ENCODE measurements at places on chromosomes 6 and 20.

DNA sequence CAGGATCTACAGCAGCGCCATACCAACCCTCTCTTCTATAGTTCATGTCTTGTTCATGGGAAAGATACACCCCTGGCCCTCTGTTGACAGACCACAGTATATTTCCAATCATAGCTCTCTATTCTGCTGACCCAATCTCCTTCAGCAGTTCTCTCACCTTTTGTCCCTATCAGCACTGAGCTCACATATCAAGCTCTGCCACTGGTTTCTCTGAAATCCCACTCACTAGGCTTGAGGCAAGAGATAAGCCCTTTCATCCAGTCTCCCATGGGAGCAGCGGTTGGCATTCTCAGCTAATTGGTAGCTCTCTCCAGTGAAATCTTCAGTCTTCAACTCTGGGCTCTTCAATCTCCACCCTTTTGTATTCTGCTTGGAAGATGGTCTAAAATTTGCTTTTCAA, 313.4 kb downstream of the GJA1 start:
- DNase-seq: no peak

GRCh38 chr6:70763754-70764510, 96.2 kb downstream of the SMAP1 start:
- DNase-seq: no peak

- no peak for DNase-seq
These were observed 62.3 kb upstream of the NKX2-2 start for GRCh38 chr20:21575981-21576740.

DNA sequence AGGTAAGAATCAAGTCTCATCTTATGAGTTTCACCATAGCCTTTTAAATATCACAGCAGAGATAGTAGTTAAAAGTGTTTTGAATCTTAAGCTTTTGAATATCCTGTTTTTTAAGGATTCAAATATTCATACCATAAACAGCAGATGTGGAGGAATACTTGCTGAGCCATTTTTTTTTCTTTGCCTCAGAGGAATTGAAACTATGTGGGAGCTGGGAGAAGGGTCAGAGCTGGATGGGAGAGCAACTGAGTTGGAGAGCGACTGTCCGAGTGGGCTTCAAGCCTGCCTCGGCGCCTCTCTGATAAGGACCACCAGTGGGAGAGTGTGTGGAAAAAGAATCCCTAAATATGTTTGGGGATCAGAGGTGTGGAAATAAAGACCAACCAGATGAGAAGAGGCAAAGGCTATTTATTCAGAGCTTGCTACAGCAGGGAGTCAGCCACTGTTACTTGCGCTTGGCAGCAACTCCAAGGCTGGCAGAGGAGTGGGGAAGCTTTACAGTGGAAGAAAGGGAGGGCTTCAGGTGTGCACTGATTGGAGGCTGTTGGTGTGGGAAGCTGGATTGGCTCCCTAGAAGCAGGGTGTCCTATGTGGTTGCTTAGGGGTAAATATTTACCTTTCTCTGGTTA, 34.3 kb upstream of the MCUR1 start:
- no peak for DNase-seq

GRCh38 chr6:21491955-21492354, 101.6 kb upstream of the SOX4 start:
- DNase-seq: no peak

DNA sequence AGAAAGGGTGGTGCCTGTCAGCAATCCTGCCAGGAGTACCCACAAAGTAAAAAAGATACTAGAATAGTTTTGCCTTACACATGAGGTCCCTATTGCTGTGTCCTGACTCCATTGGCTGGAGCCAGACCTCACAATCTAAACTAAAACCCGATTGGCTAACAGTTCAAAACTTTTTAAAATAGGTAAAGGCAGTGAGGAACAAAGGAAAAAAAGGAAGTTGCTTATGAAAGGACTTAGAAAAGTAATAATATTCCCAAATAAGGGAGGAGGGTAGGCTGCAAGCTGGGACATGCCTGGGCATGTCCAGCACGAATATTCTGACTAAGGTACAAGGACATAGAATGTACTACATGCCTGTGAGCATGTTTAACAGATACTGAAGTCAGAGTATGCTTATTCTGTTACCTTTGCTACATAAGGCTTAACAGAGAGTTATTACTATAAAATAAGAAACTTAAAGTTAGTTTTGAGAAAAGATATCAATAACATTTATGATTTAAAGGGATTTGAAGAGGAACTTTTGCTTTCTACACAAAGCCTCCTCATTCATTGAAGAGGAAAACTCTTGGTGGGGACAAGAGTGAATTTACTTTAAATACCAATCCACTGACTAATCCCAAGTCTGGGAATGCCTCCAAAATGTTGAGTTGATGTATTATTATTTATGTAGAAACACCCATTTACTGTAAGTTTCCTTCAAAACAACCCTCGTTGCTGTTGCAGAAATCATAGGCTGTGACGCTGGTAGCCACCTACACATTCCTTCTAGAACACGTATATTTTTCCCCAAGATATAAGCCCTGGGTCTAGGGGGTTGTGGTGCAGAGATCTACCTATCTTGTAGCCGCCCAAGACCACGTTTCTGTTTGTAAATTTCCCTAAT, 8.2 kb upstream of the MTHFD1L start:
- no peak for DNase-seq

DNA sequence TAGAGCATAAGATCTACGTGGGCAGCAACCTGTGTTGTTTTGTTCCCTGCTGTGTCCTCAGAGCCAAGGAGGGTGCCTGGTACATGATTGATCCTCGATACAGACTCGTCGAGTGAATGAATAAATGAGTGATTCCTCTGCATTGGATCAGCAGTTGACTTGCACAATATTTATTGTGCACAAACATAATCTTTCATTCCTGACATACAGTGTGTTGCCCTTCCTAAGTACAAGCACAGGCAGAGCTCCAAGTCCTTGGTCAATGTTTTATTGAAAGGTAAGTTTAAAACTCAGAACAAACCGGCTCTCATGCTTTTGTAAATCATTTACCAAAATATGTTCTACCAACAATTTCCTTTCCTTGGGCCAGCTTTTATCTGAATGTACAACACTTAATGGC, 57.4 kb downstream of the STMND1 start:
- no peak for DNase-seq

Measured in nucleus accumbens (tissue), 56 donors.